ENCODE measurements at places on chromosomes 16 and 17.
A peak's percentile ranks its signal among the peaks of the same experiment; 100 is the strongest.

DNA sequence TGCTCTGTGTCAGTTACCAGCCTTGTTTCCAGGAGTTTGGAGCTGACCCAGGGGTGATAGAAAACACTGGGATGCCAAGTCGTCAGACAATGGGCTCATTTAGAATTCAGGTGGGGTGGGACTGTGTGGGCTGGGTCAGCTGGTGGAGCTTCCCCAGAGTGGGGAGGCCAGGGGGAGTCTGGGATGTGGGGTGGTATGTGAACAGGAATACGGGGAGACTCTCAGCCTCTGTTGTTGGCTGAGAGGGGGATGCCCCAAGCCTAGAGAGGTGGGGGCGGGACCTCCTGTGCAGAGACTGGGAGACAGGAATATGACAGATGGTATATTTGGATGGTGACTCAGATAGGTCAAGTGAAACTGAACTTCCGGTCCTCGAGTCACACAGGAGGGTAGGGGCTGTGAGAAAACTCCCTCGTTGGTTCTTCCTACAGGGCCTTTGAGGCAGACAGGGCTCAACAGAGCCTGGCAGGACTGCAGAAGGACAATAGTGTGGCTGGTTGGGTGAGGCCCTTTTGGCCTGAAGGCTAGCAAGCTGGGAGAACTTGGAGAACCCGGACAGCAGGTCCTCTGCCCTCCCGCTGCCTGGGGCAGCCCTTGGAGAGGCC lies 23.7 kb downstream of the CDH1 start:
- no peak for DNase-seq

DNA sequence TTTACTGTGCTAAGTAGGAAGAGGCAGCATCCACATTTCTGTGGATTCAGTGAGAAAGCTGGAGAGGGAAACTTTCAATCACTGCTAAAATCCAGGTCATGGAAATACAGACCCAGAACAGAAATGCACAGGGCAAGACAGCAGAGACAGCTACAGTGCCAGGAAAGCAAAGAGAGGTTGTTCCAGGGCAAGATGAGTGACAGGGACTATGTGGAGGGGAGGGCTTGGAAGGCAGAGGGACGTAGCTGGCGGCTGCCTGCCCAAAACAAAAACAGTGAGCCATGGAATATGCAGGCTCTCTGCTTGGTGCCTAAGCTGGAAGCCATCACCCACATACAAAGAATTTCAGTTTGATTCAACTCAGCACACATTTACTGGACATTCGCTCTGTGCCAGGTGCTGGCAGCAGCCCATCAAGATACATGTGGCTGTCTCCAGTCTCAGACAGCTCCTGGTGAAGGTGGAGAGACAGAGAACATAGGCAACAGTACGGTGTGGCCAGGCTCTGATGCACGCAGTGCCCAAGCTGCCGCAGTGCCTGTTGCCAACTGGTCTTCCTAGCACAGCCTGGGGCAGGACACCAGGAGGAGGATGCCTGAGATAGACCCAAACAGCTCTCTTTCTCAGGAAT lies 88.7 kb downstream of the AIPL1 start:
- DNase-seq, result no peak

DNA sequence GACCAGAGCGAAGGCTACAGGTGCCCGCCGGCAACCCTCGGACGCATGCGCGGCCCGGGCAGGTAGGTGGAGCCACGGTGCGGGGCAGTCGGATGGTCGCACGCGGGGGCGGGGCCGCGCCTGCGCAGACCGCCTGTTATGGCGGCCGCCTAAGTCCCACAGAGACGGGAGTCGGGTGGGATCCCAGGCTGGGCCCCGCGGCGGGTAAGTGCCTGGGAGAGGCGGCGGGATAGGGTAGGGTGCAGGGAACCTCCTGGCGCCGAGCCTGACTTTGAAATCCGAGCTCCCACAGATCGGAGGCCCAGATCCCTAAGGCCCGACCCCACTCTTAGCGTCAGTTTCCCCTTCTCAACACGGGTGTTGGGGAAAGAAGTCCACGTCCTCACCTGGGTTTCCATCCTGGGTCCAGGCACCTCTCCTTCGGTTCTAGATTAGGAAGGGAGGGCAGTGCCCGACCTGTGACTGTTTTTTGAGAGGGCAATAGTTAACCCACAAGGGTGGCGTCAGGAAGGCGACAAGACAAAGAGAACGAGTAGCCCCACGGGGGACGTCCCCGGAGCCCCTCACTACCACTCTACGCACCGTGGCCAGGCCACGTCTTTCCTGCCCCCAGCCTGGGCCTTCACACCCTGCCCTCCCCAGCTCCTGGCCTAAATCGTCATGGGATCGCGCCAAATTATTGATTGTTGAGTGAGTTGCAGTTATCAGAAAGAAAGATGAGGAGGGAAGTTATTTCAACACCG lies at the start of gene METTL22:
Gene METTL22 (plus strand): TSS at position 127 of the 743 bp plus-strand sequence. CDS start 3,968 bp downstream, outside the sequence.
- peak; percentile 97 for DNase-seq

DNA sequence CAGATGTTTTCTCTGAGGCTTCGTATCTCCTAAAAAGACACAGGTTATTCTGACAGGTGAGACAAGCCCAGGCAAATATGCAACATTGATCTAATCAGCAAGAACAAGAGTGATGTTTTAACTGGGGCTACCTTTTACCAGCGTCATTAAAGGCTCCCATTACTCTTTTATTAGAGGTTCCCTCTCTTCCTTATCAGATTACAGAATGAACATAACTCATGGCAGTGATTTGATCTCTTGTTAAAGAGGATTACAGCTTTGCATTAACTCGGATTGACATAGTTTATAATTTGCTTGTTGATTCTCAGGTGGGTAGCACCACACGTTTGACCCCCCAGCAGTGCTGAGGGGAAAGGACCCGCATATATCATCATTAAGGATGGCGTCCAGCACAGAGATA lies 90.5 kb downstream of the AATF start:
- no peak for DNase-seq

DNA sequence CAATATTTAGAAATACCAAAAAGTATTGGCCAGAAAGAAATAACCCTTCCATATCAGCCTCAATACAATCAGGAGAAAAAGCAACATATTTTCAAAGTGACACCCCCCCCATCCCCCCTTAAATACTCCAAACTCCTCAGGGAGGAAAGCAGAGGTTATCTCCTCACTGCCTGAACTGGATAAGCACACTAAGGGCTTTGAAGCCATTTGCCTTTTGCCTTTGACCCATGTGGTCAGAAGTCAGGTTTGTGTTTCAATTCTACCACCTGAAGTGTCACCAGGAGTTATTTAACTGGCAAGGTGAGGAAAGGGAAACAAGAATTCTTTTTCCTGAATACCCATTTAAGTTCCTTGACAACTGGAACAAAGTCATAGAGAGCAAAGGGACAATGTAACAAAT lies 3.5 kb upstream of the VEZF1 start:
- DNase-seq, result no peak

DNA sequence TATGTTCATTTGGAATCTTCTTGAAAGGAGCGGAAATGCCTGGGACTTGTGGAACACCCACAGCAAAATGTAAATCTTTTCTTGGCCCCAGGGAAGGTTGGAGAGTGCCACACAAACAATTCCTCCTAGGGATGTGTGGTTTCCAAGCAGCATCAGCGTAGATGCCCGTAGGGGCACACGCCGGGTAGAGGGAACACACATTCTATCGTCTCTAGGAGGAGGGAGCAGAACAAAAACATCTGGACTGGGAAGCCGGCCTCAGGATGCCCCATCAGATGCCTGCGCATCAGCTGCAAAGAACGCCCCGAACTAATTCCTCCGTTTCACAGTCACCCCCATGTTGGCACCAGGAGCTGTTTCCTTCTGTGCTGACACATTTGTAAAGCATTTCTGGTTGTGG lies 357.9 kb upstream of the ZFHX3 start:
- no peak for DNase-seq

GRCh38 chr17:47831934-47832327 lies 461 bp downstream of the LRRC46 start:
- DNase-seq, result no peak

- peak; percentile 57 for DNase-seq
Observed at GRCh38 chr16:56013962-56014552, 138.9 kb upstream of the CES5A start.

GRCh38 chr17:20190605-20191004 lies 181.4 kb downstream of the SPECC1 start:
- DNase-seq, result no peak
